NCI-H1105 (cell line): ENCODE measurements at places on chromosomes 2 and 18.

- DNase-seq, result no peak
Observed at GRCh38 chr2:45353879-45354278, 257.2 kb downstream of the SRBD1 start.

DNA sequence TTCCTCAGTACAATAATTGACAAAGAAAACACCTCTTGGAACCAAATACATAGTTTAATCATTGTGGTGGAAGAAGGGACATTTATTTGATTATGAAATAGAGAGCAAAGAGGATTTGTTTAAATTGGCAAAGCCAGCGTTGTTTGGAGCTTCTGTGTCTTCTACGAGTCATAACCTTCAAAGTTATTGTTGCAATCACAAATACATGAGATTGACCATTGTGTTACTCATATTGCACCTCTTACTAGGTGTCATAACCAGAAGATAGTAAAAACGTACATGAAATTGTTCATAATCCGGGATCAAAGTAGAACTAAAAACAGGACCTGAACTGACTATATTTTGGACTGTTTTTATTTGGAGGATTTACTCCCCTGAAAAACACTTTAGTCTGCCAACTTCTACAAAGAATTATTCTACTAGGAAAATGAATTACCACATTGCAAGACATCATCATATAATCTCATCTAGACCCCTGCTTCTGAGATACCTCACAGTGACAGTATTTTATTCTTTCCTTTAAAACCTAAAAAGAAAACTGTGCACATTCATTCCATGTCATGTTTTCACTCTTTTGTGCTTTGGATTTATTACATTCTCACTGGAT, 151.7 kb upstream of the KLF7 start:
- DNase-seq, result no peak

DNA sequence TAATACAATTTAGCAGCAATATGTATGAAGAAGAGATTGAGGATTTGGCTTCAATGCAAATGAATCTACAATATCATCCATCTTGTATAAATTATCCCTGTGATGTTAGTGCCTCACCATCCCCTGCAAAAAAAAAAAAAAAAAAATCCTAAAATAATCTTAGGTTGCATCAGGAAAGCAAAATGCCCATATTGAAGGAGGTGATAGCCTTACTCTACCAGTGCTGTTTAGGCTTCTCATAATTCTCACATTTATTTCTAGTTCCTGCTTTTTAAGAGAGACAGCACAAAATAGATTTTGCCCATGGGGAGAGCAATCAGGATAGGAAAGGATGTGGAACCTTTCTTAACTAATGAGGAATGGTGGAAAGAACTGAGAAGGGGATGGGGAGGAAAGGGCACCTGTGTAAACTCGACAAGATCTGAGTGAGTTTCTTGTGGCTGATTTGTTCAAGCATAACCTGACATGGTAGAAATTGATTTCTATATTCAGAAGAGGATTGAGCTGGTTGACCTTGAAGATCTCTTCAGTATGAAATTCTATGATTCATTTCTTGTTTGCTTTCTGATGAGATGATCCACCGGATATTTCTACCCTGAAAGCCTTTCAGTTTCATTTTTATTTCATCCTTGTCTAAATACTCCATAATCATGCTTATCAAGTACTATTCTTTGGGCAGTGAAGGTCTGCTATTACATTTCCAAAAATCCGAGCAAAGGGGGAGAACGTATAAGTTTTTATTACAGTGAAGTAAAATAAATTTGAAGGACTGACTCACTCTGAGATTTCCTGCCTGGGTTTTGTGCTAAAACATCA, 391.2 kb downstream of the PTPRM start:
- DNase-seq, result no peak

DNA sequence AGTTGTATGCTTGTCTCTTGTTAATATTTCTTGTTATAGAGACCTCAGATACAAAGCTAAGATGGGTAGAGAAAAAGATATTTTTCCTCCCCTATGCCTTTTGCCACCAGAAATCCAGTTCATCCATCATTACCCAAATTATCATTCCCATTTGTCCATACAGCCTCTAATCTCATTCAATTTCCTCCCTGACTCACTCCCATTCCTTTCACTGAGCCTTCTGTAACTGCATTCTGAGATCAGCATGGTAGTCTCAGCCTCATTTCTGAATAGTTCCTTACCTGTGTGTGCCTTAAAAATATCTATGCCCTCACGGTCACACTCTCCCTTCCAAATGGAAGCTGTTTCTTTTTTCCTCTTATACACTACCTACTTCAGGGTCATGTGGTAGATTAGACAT, 15.7 kb upstream of the PIK3C3 start:
- DNase-seq, result no peak

- DNase-seq, result no peak
Observed at GRCh38 chr2:127115471-127116199, 8.7 kb upstream of the BIN1 start.

DNA sequence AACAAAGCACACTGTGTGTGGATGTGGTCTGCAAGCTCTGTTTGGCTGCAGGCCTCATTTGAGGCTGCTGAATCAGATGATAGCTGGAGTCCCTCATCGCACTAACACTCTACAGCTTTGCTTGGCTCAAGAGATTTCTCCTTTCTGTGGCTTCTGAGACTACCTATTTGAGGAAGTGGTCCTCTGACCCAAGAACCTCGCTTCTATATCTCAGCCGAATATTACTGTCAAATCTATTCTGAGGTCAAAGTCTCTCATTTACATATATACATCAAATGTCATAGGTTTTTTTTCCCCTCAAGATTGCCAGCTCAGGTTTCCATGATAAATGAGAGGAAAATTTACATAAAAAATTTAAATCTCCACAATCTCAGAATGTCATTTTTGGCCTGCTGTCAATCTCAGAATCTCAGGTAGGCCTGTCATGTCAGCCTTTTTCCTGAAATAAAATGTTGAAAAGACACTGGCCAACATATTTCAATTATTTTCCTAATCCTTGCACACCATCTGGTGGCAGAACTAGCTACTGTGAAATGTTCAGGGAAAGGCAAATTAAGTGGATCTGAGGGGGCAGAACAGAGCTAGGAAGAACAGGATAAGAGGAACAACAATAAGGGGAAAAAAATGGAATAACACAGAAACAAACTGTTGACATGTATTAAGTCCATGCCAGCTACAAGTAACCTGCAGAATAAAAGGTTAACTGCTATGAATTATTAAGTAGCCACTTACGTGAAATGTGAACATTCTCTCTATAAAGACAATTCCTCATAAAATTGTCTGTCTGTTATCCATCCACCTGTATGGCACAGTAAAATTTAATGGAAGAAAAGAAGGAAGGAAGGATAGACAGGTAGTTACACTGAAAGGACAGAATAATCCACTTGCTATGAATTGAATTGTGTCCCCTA, 39.3 kb downstream of the AP1S3 start:
- peak; percentile 7 for DNase-seq

GRCh38 chr2:60976256-60976850, 41.2 kb upstream of the PEX13 start:
- no peak for DNase-seq

GRCh38 chr2:212940816-212941215, 210.6 kb downstream of the IKZF2 start:
- peak; percentile 92 for DNase-seq

DNA sequence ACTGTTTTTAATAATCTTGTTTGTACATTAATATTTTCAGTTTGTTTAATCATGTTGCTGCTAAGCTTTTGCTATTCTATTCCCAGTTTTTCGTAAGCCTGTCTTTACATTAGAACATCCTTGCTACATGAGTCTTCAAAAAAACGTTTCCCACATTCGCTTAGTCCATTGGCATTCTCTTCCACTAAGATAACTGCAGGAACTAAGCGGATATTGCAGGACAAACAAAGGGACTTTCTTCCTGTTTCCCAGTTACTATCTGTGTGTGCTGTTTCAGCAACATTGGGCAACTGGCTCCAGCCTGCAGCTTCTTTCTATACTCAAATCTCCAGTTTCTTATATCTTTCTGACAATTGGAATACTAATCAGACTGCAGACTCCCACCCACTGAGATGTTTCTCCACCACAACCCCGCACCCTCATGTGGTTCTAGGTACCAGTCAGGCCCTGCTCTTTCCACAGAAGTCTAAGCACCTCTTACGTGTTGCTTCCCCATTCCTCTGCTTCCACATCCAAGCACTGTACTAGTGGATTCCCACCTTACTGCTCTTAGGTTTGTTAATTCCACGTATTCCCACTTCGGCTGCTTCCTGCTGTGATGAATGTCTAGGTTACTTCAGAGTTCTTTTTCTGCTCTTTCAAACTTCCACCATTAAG, 420.3 kb downstream of the LRRTM4 start:
- no peak for DNase-seq

GRCh38 chr2:240143801-240144648, 3.6 kb upstream of the OTOS start:
- DNase-seq, result peak; percentile 28

DNA sequence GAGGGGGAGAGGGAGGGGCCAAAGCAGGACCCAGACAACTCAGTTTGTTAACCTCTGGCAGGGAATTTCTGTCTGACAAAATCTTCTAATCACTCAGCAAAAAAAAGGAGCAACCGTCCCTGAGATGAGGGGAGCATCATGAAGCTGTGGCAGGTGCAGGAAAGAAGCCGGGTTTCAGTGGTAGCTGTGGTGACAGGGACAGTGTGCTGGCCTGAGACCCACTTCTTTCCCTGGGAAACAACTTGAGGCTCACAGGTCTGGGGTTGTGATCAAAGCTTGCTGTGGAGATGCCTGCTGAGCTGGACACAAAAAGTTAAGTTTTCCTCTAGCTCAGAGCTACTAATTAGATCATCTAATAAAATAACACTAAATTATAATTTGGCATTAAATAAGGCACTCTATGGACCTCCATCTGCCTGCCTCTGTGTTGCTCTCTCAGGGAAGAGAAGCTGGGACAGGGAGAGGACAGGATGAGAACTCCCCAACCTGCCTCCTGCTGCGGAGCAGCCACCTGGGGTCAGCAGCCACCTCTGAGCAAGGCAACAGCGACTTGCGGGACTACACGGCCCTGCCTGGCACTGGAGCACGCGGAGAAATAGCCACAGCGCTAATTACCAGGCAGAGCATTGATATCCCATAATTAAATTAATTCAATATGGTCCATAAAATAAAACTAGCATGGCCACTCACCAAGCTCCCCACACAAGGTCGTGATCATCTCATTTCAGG, 104.6 kb upstream of the TEX51 start:
- DNase-seq, result no peak
